Common myeloid progenitor, CD34-positive (primary cell): ENCODE measurements at places on chromosomes 5 and 9.

GRCh38 chr9:134868751-134869553 lies 11.7 kb upstream of the FCN2 start:
- H3K36me3 ChIP-seq, result no peaks in the 10 kb centered on the region
- DNase-seq, result no peak
- H3K27ac ChIP-seq, result no peak overlapping the region
- no peaks in the 10 kb centered on the region for H3K4me1 ChIP-seq

DNA sequence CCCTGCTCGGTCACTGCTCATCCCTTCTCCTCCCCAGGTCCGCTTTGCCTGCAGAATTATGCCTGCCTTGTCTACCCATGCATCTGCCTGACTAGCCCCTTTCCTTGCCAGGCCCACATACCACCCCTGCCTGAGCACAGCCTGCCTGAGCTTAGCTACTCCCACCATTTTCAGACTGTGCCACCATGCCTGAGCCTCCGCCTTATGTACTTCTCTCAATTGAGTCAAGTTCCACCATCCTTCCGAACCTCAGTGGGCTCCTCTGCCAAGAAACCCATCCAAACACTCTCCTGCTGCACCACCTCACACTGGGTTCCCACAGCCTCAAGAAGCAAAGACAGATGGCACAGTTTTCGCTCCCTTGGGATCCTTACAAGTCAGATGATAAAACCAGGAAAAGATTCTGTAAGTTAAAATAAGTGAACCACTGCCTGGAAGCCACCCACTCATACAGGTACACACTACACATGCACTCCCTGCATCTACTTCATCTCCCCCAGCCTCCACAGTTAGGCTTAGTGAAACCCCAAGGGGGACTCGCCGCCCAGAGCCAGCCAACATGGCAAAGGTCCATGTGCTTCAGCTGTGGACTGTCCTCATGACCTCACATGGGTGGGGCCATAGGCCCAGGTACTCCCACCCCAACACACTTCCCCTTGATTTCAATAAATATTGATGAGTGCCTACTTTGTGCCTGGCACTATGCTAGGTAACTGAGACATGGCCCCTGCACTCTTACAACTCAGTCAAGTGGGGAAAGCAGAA lies 23.1 kb downstream of the P4HA2 start:
- H3K27me3 ChIP-seq, result no peaks in the 10 kb centered on the region
- H3K27ac ChIP-seq, result no peak overlapping the region
- DNase-seq, result no peak
- peaks cover 15% of the 10 kb centered on the region for H3K4me1 ChIP-seq

- H3K36me3 ChIP-seq, result no peaks in the 10 kb centered on the region
- DNase-seq, result no peak
- no peaks in the 10 kb centered on the region for H3K27me3 ChIP-seq
- no peaks in the 10 kb centered on the region for H3K4me1 ChIP-seq
Measured at GRCh38 chr5:107805824-107806223, 135.1 kb upstream of the EFNA5 start.

GRCh38 chr5:61055434-61056006 lies 106.7 kb downstream of the SMIM15 start:
- no peak overlapping the region for H3K27ac ChIP-seq
- H3K4me1 ChIP-seq, result no peaks in the 10 kb centered on the region
- H3K27me3 ChIP-seq, result no peaks in the 10 kb centered on the region
- H3K4me3 ChIP-seq, result no peak overlapping the region

GRCh38 chr5:43281840-43282658 lies 31.2 kb downstream of the HMGCS1 start:
- no peaks in the 10 kb centered on the region for H3K27me3 ChIP-seq
- no peaks in the 10 kb centered on the region for H3K36me3 ChIP-seq
- H3K4me3 ChIP-seq, result no peak overlapping the region
- H3K4me1 ChIP-seq, result no peaks in the 10 kb centered on the region

DNA sequence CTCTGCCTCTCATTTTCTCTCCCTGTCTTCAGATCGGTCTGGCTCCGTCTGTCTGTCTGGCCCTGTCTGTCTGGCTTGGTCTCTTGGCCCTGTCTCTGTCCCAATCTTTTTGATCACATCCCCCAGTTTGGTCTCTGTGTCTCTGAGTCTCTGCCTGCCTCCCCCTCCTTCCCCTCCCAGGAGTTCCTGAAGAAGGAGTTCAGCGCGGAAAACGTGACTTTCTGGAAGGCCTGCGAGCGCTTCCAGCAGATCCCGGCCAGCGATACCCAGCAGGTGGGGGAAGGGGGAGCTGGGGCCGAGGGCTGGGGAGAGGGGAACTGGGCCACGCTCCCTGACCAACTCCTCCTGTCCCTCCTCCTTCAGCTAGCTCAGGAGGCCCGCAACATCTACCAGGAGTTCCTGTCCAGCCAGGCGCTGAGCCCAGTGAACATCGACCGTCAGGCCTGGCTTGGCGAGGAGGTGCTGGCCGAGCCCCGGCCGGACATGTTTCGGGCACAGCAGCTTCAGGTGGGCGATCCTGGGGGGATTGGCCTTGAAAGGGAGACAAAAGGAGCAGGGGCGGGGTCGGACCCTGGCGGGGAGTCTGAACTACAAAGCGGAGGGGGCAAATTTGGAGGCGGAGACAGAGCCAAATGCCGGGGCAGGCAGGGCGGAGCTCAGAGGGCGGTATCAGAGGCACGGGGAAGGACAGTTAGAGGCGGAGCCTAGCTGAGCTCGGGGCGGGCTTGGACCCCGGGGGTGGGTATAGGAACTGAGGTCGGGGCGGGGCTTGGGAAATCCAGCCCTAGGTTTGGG lies 9.0 kb downstream of the RGS14 start:
- DNase-seq, result no peak
- peaks cover 20% of the 10 kb centered on the region for H3K36me3 ChIP-seq
- no peak overlapping the region for H3K4me3 ChIP-seq
- H3K27ac ChIP-seq, result no peak overlapping the region
- H3K4me1 ChIP-seq, result peaks cover 44% of the 10 kb centered on the region

GRCh38 chr5:107979900-107980299 lies 309.2 kb upstream of the EFNA5 start:
- no peaks in the 10 kb centered on the region for H3K36me3 ChIP-seq
- no peaks in the 10 kb centered on the region for H3K27me3 ChIP-seq
- no peak for DNase-seq
- no peak overlapping the region for H3K27ac ChIP-seq

GRCh38 chr5:22947921-22948320 lies 94.8 kb upstream of the CDH12 start:
- H3K4me3 ChIP-seq, result no peak overlapping the region
- H3K4me1 ChIP-seq, result no peaks in the 10 kb centered on the region
- H3K27ac ChIP-seq, result no peak overlapping the region
- H3K27me3 ChIP-seq, result no peaks in the 10 kb centered on the region
- H3K36me3 ChIP-seq, result no peaks in the 10 kb centered on the region

GRCh38 chr9:130266236-130267098 lies 907 bp downstream of the HMCN2 start:
- no peak overlapping the region for H3K4me3 ChIP-seq
- no peak overlapping the region for H3K27ac ChIP-seq
- no peaks in the 10 kb centered on the region for H3K4me1 ChIP-seq
- H3K27me3 ChIP-seq, result peaks cover 49% of the 10 kb centered on the region
- DNase-seq, result peak; percentile 15
- no peaks in the 10 kb centered on the region for H3K36me3 ChIP-seq

DNA sequence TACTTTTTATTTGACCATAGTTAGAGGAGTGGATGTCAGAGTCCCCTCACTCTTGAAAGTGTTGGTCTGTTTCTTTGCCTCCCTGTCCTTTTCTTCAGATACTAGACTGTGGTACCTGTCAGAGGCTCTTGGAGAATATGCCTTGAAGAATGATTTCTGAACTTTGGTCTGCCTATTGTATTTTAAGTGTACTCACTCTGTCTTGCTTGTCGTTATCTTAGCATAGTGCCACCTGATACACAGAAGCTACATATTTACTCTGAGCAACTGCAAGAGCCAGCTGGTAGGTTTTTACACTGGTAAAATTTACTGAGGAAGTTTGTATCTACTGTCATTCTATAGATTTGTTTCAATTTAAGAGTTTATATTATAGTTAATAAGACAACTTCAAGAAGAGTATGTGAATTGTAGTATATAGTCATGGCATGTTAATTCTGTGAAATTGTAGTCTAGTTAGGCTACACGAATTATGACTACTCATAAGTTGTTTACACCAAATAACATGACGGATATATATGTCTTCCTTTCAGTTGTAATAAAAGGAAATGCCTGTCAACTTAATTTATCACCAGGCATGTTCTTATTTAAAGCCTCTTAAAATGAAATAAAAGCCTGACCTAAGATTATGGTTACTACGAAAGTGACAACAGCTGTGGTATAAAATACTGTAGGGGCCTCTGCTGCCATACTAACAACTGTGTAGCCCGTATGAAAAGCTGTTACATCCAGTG lies 201.7 kb downstream of the KDM4C start:
- peak; percentile 90 for DNase-seq
- H3K4me3 ChIP-seq, result peak overlapping the region; percentile 43
- peak overlapping the region; percentile 86 for H3K27ac ChIP-seq
- no peaks in the 10 kb centered on the region for H3K36me3 ChIP-seq

- DNase-seq, result no peak
- H3K27me3 ChIP-seq, result no peaks in the 10 kb centered on the region
- H3K4me1 ChIP-seq, result no peaks in the 10 kb centered on the region
- H3K27ac ChIP-seq, result no peak overlapping the region
- H3K36me3 ChIP-seq, result no peaks in the 10 kb centered on the region
- no peak overlapping the region for H3K4me3 ChIP-seq
Measured at GRCh38 chr5:64831996-64832395, 63.3 kb downstream of the CWC27 start.

DNA sequence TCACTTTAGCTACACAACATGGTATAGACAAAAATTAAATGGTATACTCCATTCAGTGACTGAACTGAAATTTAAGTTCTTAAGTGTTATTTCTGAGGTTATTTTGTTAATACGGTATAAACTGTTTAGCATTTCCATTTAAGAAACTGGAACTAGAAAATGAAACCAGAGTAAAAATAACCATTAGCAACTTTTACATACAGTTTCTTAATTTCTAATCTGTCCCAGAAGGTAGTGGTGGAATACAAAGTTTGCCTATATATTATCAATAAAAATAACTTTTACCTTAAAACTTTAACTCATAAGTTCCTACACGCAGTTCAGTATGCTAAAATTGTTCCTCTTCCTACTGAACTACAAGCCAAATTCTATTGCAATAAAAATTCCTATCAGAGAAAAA lies 10.3 kb downstream of the GOLPH3 start:
- no peak for DNase-seq
- no peaks in the 10 kb centered on the region for H3K4me1 ChIP-seq
- no peak overlapping the region for H3K27ac ChIP-seq
- H3K27me3 ChIP-seq, result no peaks in the 10 kb centered on the region

DNA sequence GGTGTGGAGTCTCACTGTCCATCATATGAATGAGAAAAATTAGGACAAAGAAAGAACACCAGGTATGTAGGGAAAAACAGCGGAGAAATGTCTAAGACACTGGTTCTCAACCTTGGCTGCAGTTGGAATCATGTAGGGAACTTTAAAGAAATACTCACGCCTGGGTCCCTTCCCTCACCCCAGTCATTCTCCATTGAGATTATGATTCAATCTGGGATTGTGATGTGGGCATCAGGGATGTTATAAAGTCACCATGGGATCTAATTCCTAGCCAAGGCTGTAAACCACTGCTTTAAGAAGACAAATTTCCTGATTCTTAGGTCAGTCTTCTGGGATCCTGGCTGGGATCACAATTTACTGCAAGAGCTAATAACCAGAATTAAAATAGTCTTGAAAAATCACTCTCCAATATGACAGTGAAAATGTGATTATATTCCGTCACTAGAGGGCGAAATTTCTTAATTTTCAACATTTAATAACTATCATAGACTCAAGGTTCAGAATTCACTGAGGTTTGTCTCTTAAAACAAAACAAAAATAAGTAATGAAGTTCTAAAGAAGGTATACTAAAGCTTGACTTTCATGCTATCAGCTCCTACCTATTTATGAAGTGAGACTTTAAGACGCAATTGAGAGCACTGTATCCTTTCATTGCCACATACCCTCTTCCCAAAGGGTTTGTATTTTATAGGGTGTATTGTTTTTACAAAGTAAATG lies 60.5 kb downstream of the GLDC start:
- H3K27ac ChIP-seq, result no peak overlapping the region
- H3K4me3 ChIP-seq, result no peak overlapping the region
- H3K36me3 ChIP-seq, result no peaks in the 10 kb centered on the region

- H3K4me3 ChIP-seq, result peak overlapping the region; percentile 96
- no peaks in the 10 kb centered on the region for H3K36me3 ChIP-seq
- peak; percentile 96 for DNase-seq
- peaks cover 12% of the 10 kb centered on the region for H3K4me1 ChIP-seq
- H3K27me3 ChIP-seq, result no peaks in the 10 kb centered on the region
Measured at GRCh38 chr5:42994555-42995359, 45.4 kb downstream of the ANXA2R start.

DNA sequence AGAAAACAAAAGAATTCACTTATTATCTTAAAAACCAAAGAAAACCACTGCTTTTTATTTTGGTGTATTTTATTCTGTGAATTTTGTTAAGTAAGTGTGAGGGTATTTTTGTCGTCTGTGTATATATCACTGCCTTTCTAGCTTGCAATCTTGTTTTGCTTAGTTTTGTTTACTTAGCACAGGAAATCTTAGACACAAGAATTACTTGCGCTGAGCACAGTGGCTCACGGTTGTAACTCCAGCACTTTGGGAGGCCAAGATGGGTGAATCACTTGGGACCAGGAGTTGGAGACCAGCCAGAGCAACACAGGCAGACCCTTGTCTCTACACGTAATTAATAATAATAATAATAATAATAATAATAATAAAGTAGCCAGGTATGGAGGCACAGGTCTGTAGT lies 230.3 kb downstream of the PAPPA start:
- no peak for DNase-seq
- no peaks in the 10 kb centered on the region for H3K4me1 ChIP-seq
- H3K36me3 ChIP-seq, result no peaks in the 10 kb centered on the region
- no peaks in the 10 kb centered on the region for H3K27me3 ChIP-seq

GRCh38 chr5:607541-608428 lies 4.4 kb upstream of the CEP72 start:
- H3K36me3 ChIP-seq, result no peaks in the 10 kb centered on the region
- H3K4me3 ChIP-seq, result no peak overlapping the region
- DNase-seq, result peak; percentile 6
- peaks cover 1% of the 10 kb centered on the region for H3K4me1 ChIP-seq

GRCh38 chr9:22201256-22201655 lies 192.2 kb upstream of the CDKN2B start:
- H3K27me3 ChIP-seq, result no peaks in the 10 kb centered on the region
- H3K4me3 ChIP-seq, result no peak overlapping the region
- DNase-seq, result no peak
- no peaks in the 10 kb centered on the region for H3K36me3 ChIP-seq

- H3K27me3 ChIP-seq, result no peaks in the 10 kb centered on the region
- H3K36me3 ChIP-seq, result peaks cover 10% of the 10 kb centered on the region
- no peak for DNase-seq
- H3K27ac ChIP-seq, result no peak overlapping the region
- H3K4me3 ChIP-seq, result no peak overlapping the region
Measured at GRCh38 chr5:58499231-58499630, 8.0 kb downstream of the GAPT start.

DNA sequence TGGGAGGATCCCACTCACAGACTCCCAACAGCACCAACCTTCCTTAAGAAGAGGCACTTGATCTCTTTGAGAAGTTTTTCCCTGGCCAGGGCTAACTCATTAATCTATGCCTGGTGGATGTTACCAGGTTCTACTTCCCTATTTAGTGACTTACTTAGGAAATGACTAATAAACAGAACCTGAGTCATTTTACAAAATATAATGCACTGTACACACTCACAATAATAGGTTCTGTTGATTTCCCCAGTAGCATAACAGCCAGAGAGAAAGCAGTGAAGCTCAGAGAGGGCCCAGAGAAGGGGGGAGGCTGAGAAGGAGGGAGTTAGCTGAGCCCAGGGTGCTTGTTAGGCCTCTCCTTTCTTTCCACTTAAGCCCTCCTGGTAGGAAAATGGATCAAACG lies 27.1 kb downstream of the FRMD3 start:
- peaks cover 7% of the 10 kb centered on the region for H3K4me1 ChIP-seq
- H3K36me3 ChIP-seq, result no peaks in the 10 kb centered on the region
- no peaks in the 10 kb centered on the region for H3K27me3 ChIP-seq
- H3K4me3 ChIP-seq, result no peak overlapping the region
